Adrenal gland (tissue), 19 donors: ENCODE measurements at places on chromosomes 3 and 15.

- H3K27me3 ChIP-seq: no peaks in the 10 kb centered on the region
- no peaks in the 10 kb centered on the region for H3K36me3 ChIP-seq
- no peak for DNase-seq
- no peaks in the 10 kb centered on the region for H3K4me1 ChIP-seq
- no peak overlapping the region for H3K4me3 ChIP-seq
- no peak overlapping the region for H3K27ac ChIP-seq
These were observed 810.2 kb upstream of the ALCAM start for GRCh38 chr3:104556372-104557078.

DNA sequence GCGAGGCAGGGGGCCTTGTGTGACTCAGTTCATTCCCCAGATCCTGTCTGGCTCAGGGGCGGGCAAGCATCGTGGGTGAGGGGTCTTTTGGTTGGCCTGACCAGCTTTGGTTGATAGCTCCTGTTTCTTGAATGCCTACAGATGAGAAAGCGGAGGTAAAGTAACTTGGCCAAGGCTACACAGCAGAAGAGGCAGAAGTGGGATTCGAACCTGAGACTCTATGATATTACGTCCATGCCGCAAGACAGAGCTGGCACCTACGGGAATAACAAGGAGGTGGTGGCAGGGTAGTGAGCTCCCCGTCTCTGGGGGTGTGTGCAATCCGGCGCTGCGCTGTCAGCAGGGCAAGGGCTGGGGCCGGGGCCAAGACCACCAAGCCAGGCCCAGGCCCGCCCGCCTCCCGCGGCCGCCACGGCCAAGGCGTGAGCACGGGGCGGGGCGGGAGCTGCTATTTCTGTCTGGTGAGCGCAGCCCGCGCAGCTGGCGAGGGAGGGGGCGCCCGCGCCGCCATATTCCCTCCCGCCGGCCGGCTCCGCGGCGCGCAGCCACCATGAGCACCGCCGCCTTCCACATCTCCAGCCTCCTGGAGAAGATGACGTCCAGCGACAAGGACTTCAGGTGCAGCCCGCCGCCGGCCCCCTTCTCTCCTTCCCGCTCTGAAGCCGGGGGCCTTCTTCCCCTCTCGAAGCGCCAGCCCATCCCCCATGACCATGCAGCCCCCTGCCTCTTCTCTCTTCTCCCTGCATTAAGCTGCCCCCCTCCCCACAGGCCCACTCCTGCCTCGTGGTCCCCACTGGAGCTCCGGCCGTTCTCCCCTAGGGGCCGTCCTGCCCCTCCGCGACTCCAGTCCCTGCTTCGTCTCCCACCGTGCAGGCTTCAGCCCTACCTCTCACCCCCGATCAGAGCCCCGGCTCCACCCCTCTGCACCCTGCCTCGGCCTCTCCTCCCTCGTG is at the start of gene CAND2:
Gene CAND2 (plus strand): TSS at position 510 of the 953 bp plus-strand sequence. CDS start 41 bp downstream, at position 551.
- no peaks in the 10 kb centered on the region for H3K36me3 ChIP-seq
- peak within 1 kb of the TSS; percentile 79 for H3K27ac ChIP-seq
- H3K4me1 ChIP-seq: peaks cover 7% of the 10 kb centered on the region

DNA sequence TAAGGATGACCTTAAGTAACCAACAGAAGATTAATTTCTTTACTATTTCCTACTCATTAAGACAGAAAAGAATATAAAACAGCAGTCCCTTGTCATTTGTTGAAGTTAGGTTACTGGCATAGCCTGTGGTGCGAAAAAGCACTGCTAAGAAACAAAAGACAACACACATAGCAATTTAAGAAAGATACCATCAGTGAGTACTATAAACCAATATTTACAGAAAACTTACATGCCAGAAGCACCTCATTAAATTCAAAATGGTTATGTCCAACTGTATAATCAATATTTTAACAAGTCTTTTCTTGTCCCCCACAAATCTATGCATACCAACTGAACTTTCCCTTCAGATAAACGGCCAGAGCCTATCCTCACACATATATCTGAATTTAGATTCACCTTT is 42.0 kb downstream of the ANKRD28 start:
- no peaks in the 10 kb centered on the region for H3K36me3 ChIP-seq
- no peak for DNase-seq
- H3K27ac ChIP-seq: no peak overlapping the region
- H3K4me3 ChIP-seq: no peak overlapping the region
- H3K4me1 ChIP-seq: no peaks in the 10 kb centered on the region

DNA sequence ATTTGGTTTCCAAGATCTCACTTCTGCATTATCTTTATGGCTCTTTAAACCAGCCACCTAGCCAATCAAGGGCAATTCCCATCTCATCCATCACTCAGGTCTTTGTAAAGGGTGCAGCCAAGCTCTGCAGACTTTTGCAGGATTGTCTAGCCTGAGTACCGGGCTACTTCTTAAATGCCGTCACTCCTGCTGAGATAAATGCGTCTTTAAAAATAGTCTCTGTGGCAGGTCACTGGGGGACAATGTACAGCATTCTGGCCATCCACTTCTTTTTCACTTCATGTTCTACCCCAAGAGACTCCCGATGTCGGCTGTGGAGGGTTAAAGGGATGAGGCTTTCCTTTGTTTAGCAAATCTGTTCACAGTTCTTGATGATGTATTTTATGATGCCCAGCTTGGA is 194.7 kb downstream of the SV2B start:
- DNase-seq: no peak
- no peaks in the 10 kb centered on the region for H3K4me1 ChIP-seq
- no peak overlapping the region for H3K27ac ChIP-seq
- no peak overlapping the region for H3K4me3 ChIP-seq
- H3K36me3 ChIP-seq: no peaks in the 10 kb centered on the region

GRCh38 chr3:101879102-101879501 is 29.8 kb downstream of the NFKBIZ start:
- no peak overlapping the region for H3K27ac ChIP-seq
- no peaks in the 10 kb centered on the region for H3K4me1 ChIP-seq
- no peaks in the 10 kb centered on the region for H3K27me3 ChIP-seq

- DNase-seq: no peak
- peak overlapping the region; percentile 98 for H3K27ac ChIP-seq
- H3K36me3 ChIP-seq: no peaks in the 10 kb centered on the region
- no peak overlapping the region for H3K4me3 ChIP-seq
- peaks cover 31% of the 10 kb centered on the region for H3K4me1 ChIP-seq
- no peaks in the 10 kb centered on the region for H3K27me3 ChIP-seq
These were observed 725 bp upstream of the SCAMP2 start for GRCh38 chr15:74873756-74874424.

DNA sequence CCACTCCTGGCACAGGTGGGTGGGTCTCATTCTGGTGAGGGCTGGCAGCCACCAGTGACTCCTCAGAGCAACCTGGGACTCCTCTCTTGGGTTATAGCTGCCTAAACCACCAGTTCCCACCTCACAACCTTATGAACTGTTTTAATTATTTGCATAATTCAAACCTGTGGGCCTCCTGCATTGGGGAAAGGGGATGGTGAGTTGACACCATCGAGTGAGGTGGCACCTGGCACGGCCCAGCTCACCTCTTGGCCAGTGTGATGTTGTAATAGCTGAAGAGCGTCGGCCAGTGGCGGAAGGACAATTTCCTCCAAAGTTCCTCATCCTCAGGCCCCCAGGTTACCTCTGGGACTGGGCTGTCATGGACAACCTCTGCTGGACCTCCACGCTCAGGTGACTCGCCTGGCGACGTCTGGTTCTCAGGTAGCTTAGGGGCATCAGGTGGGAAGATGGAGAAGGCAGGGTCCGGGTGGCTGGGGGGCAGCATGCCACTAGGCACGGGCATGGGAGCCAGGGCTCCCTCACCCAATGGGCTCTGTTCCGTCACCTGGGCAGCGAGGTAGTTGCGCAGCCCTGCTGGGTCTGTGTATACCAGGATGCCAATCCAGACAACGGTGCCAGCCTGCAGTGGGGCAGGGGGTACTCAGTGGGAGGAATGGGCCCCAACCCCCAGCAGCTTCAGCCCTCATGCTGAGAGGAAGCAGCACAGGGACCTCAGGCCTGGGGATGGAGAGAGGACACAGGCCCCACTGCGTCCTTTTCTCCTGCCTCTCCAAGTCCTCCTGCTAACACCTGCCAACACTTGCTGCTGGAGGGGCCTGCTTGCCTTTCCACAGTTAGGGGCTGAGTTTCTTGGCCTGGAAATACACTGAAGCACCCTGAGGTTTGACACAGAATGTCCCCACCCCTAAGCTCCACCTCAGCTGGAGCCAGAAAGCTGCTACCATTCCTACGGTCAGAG is 38.5 kb downstream of the PTPN23 start:
- peaks cover 18% of the 10 kb centered on the region for H3K4me1 ChIP-seq
- DNase-seq: no peak
- peak overlapping the region; percentile 26 for H3K27ac ChIP-seq
- no peak overlapping the region for H3K4me3 ChIP-seq
- peaks cover 71% of the 10 kb centered on the region for H3K36me3 ChIP-seq
- H3K27me3 ChIP-seq: no peaks in the 10 kb centered on the region

GRCh38 chr3:33089515-33089914 is 7.4 kb downstream of the GLB1 start:
- no peaks in the 10 kb centered on the region for H3K4me1 ChIP-seq
- no peaks in the 10 kb centered on the region for H3K27me3 ChIP-seq
- DNase-seq: no peak

DNA sequence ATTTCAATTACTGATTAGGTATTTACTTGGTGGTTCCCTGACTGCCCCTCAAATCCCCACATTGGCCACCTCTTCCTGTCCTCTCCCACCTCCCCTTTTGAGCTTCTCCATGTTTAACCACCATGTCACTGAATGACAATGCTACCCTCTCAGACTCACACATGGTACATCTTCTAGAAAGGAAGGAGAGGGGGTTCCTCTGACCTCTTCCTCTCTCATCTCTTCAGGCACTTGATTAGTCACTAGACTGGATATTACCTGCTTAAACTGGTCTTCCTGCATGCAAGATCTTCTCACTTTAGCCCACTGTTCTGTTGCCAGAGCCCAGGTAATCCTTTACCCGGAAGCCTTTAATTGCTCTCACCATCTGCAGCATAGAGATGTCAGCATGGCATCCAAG is 64.9 kb downstream of the DIPK2A start:
- no peaks in the 10 kb centered on the region for H3K36me3 ChIP-seq
- DNase-seq: no peak
- no peaks in the 10 kb centered on the region for H3K27me3 ChIP-seq
- no peak overlapping the region for H3K27ac ChIP-seq

- no peak overlapping the region for H3K27ac ChIP-seq
- peaks cover 10% of the 10 kb centered on the region for H3K4me1 ChIP-seq
These were observed 19.8 kb downstream of the LRCH3 start for GRCh38 chr3:197810901-197811300.

DNA sequence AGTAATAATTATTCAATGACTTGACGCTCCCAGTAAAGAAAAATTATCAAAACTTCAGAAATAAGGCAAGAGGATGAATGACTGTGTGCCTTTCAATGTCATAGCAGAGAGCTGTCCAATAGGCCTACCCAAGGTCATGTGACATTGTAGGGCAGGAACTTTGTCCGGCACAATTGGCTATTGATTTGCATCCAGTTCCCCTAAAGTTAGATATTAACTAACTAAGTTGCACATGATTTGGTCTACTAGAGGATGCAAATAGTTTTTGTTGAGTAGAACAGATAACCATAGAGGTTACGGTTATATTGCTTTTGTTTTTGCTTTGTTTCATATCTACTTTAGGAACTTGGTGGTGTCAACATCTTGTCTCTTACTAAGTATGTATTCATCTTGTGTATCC is 127.9 kb upstream of the PFN2 start:
- no peaks in the 10 kb centered on the region for H3K27me3 ChIP-seq
- no peaks in the 10 kb centered on the region for H3K4me1 ChIP-seq
- no peak for DNase-seq

DNA sequence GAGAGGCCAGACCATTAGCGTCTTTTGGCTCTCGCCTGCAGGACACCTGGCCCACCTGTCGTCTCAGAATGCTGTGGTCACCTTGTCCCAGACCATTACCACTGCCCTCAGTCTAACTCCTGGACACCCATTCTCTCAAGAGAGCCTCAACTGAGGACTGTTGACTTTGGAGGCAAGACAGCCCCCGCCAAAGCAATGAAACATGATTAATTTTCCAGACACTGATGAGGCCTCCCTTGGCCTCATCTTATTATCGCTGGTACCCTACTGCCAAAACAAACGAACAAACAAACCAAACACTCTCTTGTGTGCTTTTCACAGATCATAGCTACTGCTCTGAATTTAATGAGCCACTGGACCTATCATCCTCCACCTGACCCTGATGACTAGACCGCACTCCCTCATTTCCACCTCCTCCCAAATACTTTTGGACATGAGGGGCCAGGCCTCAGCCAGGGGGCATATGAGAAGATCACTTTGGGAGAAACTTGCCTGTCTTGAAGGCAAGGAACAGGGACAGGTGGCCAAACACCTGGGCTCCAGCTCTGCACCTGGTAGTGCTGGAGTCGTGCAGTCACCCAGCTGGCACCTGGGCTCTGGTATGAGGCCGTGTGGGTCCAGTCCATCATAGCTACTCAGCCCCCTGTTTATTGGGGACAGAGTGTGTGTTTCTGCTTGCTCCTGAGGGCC is 27.6 kb downstream of the ALS2CL start:
- H3K27me3 ChIP-seq: no peaks in the 10 kb centered on the region
- H3K27ac ChIP-seq: no peak overlapping the region
- H3K4me3 ChIP-seq: no peak overlapping the region
- peaks cover 4% of the 10 kb centered on the region for H3K4me1 ChIP-seq

DNA sequence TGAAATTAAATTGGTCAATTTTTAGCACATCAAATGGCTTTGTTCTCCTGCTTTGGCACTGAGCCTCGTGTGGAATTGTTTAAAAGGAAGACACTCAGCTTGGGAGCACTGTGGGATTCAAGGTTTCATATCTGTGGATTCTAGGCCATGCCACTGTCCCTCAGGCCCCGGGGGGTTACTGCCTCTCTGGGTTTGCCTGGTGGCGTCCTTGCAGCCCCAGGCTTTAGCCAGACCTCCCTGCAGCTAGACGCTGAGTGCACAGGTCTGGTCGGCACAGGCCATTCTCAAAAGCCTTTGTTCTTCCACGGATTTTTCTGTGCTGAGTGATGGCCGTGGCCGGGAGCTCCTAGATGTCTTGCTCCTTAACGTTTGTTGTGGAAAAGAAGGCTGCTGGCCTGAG is 76.2 kb downstream of the CACNA2D3 start:
- no peak overlapping the region for H3K4me3 ChIP-seq
- no peak for DNase-seq
- no peaks in the 10 kb centered on the region for H3K36me3 ChIP-seq
- H3K27me3 ChIP-seq: no peaks in the 10 kb centered on the region
- H3K4me1 ChIP-seq: no peaks in the 10 kb centered on the region

DNA sequence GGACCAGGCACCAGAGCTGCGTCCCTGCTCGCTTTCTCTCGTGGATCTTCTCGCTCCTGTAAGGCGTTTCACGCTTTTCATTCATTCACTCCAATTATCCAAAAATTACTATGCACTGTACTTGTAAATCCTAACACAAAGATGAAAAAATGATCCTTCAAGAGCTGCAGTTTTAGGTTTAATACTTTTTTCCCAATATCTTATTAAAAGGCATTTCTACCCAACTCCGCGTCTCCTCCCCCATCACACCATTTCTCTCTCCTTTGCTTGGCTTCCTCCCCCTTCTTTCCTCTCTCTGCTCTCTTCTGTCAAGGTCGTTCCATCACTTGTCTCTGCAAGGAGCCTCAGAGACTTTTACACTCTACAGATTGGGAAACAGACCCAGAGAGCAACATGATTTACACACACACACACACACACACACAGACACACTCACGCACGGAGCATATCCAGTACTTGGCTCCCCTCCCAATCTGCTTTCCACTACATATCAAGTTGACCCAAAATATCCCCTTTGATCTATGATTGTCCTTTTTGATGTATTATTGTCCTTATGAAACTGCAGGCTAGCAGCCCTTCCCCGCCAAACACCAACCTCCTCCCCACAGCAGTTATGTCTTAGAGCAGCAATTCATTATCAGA is 479 bp upstream of the CLDN1 start:
- no peaks in the 10 kb centered on the region for H3K36me3 ChIP-seq
- DNase-seq: peak; percentile 86
- H3K4me3 ChIP-seq: no peak overlapping the region
- peaks cover 26% of the 10 kb centered on the region for H3K4me1 ChIP-seq

- no peaks in the 10 kb centered on the region for H3K4me1 ChIP-seq
- H3K4me3 ChIP-seq: no peak overlapping the region
- H3K27me3 ChIP-seq: no peaks in the 10 kb centered on the region
These were observed 293.0 kb downstream of the CADM2 start for GRCh38 chr3:85251766-85252165.
